ENCODE measurements at places on chromosomes 13 and 19.

- DNase-seq = no peak
Observed at GRCh38 chr13:39209731-39210531, 171.7 kb downstream of the NHLRC3 start.

- no peak for DNase-seq
Observed at GRCh38 chr13:46348961-46349360, 38.1 kb downstream of the RUBCNL start.

DNA sequence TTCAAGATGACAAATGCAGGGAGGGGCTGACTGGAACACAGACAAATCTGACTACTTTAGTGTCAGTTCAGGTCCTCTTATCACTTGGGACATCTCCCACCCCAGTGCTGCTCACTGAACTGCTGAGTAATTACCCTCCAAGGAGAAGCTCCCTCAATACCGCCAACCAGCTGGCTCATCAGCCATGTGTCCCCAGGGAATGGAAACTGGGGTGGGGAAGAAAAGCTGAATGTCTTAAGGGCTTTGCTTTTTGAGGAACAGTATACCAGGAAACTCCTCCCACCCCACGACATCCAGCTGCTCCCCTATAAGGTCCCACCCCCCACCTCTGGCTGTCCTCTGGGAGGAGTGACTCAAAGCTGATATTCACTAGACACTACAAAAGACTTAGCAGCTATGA is 2.0 kb downstream of the ZNF823 start:
- DNase-seq = no peak

DNA sequence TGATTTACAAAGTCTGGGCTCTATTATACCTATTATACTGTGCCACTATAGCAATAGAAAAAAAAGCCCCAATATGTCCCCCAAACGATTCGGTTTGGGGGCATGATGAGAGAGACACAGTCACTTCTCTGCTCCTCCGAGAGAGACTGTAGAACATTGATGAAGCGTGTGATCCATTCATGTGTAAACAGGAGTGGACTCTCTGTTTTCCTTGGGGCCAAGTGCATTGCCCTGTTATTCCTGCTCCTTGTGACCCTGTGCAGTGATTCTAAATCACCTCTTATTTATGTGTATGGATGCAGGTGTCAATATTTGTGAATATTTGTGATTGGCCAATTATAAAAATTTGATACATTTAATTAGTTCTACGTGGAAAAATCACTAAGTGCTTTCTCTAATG is 17.0 kb downstream of the F10 start:
- DNase-seq = no peak

DNA sequence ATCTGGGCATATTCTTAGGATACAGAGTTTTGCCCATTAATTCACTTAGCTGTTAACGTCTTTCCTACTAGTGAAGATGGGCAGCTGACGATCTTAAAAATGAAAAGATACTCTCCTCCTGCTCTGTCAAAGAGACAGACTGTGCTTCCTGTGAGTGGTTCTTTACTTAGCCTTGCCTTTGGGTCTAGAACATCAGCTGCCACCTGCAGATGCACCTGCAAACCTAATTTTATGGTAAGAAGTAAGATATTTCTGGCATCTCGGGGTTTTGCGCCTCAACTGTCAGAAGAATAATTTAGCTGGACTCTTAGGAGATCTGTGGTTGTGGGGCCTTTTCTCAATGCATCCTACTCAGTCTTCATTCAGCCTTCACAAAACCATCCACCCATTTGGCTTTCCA is 36.2 kb downstream of the TRPC4 start:
- no peak for DNase-seq

GRCh38 chr19:44752123-44752815 is 3.8 kb downstream of the BCL3 start:
- DNase-seq = no peak

DNA sequence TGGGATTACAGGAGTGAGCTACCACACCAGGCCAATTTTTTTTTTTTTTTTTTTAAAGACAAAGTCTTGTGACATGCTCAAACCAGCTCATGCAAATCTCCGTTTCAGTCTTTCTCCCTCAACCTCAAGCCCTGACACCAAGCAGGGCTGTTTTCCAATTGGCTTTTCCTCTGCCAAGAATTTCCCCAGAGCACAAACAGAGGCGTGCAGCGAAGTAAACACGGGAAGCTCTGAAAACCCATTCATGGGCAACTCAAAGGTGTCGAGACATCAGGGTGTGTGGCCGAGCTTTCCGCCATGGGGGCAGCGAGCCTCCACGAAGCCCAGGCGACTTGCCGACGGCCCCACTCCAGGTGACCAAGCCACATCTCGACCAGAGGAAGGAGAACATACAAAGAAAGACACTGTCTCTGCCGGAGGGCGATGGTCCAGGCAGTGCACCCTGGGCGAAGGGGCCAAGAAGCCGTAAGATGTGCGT is 70.0 kb downstream of the INSR start:
- DNase-seq = no peak

- DNase-seq = no peak
Observed at GRCh38 chr13:78401873-78402707, 201.3 kb downstream of the POU4F1 start.

DNA sequence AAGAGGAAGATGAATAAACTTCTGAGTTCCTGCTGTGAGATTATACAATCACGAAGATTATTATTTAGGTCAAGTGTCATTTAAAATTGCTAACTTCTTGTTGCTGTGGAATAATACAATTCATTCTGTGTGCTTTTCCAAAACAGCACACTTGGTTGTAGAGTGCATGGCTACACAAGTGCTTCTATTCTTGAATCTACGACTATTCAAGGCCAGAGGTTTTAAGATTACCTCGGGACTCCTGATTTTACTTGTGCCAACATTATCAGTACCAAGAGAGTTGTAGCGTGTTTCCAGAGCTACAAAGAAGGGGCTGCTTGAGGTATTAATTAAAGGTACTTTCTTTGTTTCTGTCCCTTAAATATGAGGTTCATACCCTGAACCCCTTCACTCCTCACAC is 234.0 kb upstream of the PCDH9 start:
- DNase-seq = no peak

- no peak for DNase-seq
Observed at GRCh38 chr13:103859952-103860351, 793.7 kb upstream of the SLC10A2 start.

DNA sequence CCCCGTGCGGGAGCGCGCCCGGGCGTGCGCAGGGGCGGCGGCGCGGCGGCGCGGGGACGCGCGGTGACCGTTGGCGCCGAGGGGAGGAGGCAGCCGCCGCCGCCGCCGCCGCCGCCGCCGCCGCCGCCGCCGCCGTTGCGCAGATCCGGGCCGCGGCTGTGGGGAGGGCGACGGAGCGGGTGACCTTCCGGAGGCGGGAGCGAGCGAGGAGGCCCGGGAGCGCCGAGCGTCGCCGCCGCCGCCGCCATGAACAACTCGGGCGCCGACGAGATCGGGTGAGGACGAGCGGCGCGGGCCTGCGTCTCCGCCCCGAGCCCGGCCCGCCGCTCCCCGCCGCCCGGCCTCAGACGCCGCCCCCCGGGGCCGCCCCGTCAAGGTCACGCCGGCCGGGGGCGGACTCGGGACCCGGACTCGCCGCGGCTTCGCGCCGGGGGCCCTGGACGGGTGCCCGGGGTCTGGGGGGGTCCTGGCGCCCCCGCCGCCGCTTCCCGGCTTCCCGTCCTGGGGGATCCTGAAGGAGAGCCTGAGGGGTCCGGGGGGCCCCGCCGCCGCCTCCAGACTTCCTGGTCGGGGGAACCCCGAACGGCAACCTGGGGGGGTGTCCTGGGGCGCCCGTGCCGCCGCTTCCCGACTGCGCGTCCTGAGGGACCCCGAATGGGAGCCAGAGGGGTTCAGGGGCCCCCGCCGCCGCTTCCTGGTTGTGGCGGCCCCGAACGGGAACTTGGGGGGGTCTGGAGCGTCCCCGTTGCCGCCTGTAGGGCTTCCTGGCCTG is at the start of gene DAZAP1:
TSS of gene DAZAP1 (plus strand) at position 59 of the 772 bp plus-strand sequence. CDS start at position 247, 188 bp downstream.
- DNase-seq = peak; percentile 43

- DNase-seq = peak; percentile 31
Observed at GRCh38 chr19:45103156-45103507, 10.2 kb downstream of the PPP1R37 start.

- peak; percentile 67 for DNase-seq
Observed at GRCh38 chr19:56066152-56067023, 54.7 kb downstream of the ZNF787 start.

DNA sequence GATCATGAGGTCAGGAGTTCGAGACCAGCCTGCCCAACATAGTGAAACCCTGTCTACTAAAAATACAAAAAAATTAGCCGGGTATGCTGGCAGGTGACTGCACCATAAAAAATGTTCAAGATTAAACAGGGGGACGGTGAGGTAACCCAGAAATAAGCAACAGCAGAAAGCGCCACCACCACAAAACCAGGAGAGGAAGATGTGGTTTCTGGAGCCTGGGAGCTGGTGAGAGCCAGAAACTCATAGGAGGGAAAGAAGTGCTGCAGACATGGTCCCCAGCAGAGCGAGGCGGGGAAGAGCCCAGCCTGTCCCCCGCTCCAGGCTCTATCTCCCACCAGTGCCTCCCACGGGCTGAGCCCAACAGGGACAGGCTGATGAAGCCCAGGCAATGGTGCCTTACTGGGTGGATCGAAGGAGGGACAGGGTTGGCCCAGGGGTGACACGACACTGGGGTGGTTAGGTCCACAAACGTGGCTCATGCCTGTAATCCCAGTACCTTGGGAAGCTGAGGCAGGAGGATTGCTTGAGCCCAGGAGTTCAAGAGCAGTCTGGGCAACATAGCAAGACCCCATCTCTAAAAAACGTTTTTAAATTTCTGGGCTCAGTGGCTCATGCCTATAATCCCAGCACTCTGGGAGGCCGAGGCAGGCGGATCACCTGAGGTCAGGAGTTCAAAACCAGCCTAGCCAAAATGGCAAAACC is 19.0 kb downstream of the SPC24 start:
- DNase-seq = no peak

GRCh38 chr13:37163641-37164265 is 58.3 kb upstream of the CSNK1A1L start:
- DNase-seq = no peak

GRCh38 chr13:99040536-99041131 is 62.8 kb upstream of the DOCK9 start:
- no peak for DNase-seq

DNA sequence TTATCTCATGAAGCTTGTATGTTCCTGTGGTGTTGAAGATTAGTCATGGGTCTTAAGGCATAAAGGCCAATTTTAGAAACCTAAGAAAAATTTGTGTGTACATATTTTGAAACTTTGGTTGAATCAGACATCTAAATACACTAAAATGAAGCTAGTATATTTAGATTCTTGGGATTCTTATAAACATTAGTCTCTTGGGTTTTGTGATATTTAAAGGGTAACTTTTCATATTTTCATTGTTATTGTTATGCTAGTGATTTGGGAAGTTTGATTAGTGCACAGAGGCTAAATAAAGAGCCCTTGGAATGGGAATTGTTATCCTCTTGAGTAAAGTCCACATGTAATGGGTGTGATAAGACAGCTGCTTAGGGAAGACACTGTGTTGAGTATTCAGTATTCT is 24.5 kb downstream of the UBA2 start:
- no peak for DNase-seq

GRCh38 chr19:40928850-40929249 is 46.8 kb upstream of the CYP2A7 start:
- no peak for DNase-seq

DNA sequence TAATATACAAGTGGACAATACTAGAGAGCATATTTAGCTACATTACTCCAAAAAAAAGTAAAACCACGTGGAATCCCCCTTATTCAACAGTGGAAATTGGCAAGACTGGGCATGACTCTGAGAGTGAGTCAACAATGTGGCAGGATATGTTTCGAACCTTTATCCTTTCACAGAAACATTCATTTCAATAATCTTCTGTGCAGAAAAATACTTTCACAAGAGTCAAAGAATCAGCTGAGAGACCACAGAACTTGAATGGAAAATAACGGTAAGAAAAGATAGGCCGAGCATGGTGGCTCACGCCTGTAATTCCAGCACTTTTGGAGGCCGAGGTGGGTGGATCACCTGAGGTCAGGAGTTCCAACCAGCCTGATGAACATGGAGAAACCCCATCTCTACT is 25.1 kb upstream of the CD70 start:
- no peak for DNase-seq

DNA sequence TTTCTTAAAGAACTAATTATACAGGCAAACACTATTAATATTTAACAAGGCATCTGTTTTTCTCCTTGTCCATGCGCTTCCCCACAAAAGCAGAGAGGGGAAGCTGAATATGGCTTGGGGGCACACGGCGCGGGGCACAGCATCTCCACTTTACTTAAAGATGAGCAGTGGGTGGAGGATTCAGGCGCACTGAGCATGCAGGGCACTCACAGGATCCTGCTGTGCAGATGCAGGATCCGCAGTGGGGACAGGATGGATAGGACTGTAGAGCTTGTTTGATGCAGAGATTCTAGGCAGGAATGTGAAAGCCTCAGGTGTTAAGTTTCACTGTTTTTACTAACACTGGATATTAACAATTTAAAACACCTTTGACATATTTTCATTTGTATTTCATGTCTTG is 43.3 kb downstream of the ATP11A start:
- DNase-seq = no peak

DNA sequence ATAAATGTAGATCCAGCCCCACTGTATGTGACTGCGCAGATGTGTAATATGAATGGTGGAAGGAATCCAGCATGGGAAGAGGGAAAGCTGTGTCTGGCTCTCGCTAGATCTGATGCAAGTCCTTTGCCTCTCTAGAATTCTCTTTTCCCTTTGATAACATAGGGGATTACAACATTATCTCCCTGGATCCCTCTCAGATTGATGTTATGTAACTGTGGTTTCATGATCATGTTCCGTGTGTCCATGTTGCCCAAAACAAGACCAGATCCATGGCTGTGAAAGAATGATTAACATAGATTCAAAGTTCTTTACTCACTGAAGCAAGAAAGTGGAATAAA is 184.0 kb upstream of the UBL3 start:
- no peak for DNase-seq

DNA sequence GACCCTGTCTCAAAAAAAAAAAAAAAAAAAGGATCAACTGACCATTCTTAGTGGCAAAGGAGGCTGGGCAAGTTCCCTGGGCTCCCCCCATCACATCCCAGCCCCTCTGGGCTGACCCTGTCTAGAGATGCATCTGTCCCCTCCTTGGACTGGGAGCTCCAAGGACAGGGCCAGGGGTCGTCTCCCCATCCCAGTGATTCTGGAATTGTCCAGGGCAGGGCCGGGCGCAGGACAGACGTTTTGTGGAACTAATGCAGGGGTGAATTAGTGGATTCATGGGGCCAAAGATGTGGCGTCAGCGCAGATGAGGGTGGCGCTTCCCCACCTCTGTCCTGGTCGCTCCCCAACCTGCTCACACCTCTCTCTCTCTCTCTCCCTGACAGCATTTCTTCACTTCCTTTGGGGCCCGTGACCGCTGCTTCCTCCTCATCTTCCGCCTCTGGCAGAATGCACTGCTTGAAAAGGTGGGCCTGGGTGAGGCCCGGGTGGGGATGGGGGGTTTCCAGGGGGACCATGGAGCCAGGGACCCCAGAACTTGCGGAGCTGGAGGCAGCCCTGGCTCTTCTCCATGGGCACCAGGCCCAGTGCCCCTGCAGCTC is 11.1 kb downstream of the GRAMD1A start:
- DNase-seq = no peak

DNA sequence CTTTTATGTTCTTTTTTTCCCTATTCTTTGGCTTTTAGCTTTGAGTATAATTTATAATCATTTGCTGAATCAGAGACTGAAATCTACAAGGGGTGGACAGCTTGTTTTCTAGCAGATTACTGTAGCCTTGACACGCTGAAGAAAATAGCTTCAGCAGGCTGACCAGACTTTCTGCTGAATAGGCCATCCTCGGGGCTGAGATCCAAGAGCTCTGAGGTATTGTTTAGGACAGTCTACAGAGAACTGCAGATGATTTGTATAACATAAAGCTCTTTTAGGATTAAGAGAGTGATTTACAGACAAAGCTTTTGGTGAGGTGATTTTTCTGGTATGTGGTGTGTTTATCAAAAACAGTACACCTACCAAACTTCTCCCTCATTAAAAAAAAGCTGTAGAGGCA is 16.8 kb downstream of the POLR1D start:
- DNase-seq = no peak
